ENCODE measurements at places on chromosomes 12 and 14.

DNA sequence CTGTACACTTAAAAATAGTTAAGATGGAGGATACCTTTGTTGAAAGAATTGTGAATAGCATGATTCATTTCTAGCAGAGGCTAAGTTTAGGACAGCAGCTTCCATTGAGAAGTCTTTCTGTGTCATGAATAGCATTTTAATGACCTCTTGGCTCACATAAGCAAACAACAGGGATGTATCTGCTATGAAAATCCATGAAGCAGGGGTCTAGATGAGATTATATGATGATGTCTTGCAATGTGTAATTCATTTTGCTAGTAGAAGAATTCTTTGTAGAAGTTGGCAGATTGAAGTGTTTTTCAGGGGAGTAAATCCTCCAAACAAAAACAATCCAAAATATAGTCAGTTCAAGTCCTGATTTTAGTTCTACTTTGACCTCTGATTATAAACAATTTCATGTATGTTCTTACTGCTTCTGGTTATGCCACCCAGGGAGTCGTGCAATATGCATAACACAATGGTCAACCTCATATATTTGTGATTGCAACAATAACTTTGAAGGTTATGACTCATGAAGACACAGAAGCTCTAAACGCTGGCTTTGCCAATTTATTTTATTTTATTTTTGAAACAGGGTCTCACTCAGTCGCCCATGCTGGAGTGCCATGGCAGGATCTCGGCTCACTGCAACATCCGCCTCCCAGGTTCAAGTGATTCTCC, 6.9 kb upstream of the RD3L start:
- no peak for DNase-seq

GRCh38 chr12:101819467-101819866, 11.3 kb downstream of the GNPTAB start:
- no peak for DNase-seq

DNA sequence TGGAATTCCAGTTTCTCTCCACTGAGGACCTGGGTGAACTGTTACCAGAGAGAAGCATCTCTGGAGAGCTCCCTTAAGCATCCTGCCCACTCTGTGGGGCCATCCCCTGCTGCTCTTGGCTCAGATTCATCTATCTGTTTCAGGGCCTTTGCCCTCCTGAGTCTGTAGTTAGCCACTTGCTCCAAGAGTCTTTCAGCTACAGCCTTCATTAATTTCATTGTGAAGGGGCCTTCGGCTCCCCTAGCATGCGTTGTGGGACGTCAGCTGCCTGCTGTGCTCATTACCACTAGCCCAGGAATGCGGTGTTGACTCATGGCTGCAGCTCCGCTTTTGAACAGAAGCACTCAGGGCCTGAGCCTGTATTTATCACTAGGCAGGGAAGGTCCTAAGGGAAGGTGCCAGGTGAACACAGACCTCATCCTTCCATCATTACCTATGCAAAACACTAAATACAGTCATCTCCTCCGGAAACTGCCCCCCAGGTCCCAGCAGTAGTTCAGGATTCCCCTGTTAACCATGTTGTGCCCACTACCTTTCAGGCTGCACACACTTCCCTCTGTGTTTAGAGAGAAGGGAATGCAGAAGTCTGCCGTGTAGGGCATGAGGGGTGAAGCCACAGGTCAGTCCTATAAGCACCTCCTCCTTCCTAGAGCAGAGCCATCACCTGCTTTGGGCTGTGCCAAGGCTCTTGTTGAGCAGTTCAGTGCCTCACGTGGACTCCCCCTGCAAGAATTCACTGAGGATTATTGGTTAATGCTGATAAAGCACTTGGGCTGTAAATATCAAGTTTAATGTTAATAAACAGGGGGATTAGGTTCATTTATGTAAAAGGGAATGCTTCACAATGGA, 191.4 kb downstream of the CACNA1C start:
- DNase-seq, result no peak

- DNase-seq, result no peak
Measured at GRCh38 chr12:45433441-45433868, 217.6 kb downstream of the ANO6 start.

DNA sequence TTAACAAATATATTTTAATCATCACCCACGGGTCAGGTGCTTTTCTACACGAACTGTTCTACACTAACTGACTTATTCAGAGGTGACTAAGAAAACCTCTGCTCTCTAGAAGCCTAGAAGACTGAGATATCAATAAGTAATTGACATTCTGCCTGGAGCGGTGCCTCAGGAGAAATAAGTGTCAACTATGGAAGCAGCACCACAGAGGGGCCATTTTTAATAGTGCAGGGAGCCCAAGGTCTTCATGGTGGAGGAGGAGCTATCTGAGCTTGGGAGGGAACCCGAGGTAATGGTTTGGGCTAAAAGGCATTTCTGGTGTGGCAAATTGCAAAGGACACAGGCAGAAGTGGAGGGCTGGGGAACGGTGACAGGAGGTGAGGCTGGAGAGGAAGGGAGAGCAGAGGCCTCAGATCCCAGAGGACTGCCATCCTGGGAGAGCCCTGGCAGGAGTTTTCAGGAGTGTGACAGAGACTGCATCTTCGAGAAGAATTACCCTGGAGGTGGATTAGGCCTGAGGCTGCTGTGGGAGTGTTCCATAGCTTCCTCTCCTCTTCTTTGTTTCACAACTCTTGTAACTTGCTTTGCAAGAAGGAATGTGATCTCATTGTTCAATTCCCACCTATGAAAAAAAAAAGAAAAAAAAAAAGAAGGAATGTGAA, 123.1 kb downstream of the NPAS3 start:
- no peak for DNase-seq

GRCh38 chr12:54723379-54724256, 75.5 kb upstream of the DCD start:
- DNase-seq, result no peak

All from NCI-H187 treated with DMSO at 0.1 percent for 48 hours (cell line).